Substantia nigra (tissue), 51 donors: ENCODE measurements at places on chromosomes 6 and 20.

- no peak for DNase-seq
These were observed 142.3 kb upstream of the SLC22A16 start for GRCh38 chr6:110618591-110619267.

DNA sequence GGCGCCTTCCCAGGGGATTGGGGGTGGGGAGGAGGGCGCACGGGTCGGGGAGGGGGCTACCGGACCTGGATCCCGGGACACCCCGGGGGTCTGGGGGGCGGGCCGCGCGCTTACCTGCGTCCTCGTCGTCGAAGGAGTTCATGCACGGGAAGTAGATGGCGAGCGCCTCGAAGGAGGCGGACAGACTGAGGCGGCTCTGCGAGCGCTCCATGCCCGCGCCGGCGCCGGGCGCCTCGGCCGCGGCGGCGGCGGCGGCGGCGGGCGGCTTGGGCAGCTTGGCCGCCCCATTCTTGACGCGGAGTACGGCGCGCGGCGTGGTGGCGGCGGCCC, 320 bp downstream of the RIMS4 start:
- no peak for DNase-seq

- no peak for DNase-seq
These were observed 22.5 kb downstream of the SHLD1 start for GRCh38 chr20:5772704-5773103.

DNA sequence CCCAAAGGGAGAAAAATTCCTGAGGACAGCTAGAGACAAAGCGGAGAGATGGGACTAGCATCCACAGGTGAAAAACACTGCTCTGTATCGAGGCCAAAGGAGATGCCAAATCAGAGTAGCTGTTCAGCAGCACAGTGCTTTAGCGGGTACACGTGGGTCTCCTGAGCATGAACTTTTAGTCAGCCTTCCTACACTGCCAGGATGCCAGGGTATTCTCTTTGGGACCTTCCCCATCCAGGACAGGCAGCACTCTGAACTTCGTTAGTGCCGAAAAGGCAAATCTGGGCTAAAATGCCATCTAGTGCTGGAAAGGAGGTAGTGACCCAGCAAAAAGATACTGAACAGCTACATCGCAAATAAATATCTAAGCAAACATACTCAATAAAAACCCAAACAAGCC, 64.9 kb downstream of the C6orf58 start:
- DNase-seq = no peak

- DNase-seq = no peak
These were observed 1.5 kb downstream of the COL12A1 start for GRCh38 chr6:75204217-75204958.

- DNase-seq = no peak
These were observed 53.2 kb downstream of the PDE7B start for GRCh38 chr6:135904666-135905065.

DNA sequence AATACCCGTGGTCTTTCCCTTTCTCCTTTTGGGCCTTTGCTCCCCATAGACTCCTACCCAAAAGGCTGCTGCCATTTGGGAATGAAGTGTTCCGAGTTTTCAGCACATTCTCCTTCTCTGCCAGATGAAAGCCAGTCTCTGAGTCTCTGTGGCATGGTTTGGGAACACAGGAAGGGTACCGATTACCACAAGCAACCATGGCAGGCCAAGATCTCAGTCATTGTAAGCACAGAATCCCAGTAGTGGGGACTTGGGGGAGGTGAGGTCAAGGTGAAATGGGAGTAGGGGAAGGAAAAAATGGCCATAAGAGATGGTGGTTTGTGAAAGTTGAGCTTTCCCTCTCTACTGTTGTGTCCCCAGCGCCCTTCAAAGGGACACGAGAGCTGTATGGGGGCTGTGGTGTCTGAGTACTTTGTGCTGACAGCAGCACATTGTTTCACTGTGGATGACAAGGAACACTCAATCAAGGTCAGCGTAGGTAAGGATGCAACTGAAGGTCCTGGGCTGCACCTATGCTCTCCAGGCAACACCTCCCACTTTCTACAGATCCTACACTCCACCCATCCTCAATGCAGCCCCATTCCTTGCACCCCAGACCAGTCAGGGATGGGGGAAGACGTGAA, 4.1 kb downstream of the CFB start:
- no peak for DNase-seq

GRCh38 chr6:167700199-167700598, 126.5 kb upstream of the AFDN start:
- no peak for DNase-seq

GRCh38 chr6:53815381-53816119, 20.7 kb downstream of the LRRC1 start:
- DNase-seq = no peak

- no peak for DNase-seq
These were observed 170.9 kb downstream of the PHF3 start for GRCh38 chr6:63806573-63806913.

- DNase-seq = no peak
These were observed 18.7 kb upstream of the CTAGE9 start for GRCh38 chr6:131729550-131729949.

DNA sequence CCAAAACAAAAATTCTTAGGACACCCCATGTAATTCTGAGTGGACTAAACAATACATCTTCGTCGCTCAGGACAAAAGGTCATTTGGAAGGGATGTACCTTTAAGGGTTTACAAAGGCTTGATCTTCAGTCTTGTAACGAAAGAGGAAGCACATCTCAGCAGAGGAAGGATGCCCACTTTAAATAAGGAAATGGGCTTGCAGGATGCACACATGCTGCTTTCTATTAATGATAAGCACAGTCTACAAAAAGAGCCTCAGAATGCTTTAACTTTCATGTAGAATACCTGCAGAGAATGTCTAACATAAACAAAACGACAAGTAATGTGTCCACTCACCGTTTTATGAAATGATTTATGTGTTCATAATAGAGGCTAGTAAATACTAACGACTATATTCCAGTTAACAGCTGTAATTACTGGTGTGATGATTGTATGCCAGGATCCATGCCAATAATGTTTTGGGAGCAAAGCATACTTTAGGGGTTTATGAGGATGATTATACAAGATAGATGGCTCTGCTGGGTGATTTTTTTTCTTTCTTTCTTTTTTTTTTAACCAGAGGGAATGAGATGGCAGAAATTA, 216.9 kb downstream of the GMDS start:
- DNase-seq = no peak

DNA sequence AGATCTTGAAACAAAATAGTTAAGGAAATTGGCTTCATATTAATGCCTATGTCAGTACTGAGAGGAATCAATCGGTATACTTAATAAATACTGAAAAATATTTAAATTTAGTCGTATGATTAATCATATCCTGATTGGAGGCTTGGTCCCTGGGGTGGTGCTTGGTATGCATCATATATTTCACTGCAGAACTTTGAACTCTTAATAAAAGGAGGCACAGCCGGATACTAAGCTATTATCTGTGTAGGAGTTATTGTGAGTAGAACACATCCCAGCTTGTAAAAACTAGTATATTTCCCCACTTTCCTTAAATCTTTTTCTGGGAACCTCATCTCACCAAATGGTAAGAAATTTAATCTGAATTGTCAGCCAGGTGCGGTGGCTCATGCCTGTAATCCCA, 42.4 kb upstream of the SCAF8 start:
- DNase-seq = no peak

DNA sequence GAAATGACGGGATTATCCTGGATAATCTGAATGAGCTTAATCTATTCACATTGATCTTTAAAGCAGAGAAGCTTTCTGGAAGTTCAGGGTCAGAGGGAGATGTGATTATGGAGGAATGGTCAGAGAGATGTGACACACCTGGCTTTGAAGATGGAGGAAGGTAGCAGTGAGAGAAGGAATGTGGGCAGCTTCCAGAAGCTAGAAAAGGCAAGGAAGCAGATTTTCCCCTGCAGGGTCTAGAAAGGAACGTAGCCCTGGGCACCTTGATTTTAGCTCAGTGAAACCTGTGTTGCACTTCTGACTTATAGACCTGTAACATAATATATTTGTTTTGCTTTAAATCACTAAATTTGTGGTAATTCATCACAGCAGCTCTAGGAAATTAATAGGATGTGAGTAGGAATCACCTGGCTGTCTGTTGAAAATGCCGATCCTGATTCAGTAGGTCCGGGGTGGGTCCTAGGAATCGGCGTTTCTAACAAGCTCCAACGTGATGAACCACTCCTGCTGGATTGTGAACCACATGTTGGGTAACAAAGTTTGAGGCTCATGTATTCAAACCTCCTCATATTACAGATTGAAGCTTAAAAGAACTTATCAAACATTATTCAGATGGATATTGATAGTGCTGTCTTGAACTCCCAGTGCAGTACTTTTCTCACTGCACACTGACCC, 157.0 kb downstream of the GJA1 start:
- no peak for DNase-seq

DNA sequence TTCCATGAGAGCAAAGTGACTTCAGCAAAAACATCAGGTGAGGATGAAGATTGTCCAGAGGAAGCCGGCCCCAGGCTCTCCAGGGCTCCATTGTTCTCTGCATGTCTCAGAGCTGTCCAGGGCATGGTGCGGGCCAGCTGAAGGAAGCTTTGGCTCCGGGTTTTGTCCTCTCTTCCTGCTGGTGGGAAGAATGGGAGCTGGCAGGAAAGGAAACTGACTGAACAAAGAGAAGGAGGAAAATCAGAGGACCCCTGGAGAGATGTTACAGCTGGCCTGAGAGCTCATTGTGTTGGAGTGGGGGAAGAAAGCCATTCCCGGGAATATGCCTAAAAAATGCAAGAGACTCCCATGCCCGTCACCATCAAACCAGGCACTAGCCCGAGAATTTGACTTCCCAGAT, 27.1 kb downstream of the PRND start:
- no peak for DNase-seq

- no peak for DNase-seq
These were observed 251.8 kb upstream of the CITED2 start for GRCh38 chr6:139625998-139626975.

DNA sequence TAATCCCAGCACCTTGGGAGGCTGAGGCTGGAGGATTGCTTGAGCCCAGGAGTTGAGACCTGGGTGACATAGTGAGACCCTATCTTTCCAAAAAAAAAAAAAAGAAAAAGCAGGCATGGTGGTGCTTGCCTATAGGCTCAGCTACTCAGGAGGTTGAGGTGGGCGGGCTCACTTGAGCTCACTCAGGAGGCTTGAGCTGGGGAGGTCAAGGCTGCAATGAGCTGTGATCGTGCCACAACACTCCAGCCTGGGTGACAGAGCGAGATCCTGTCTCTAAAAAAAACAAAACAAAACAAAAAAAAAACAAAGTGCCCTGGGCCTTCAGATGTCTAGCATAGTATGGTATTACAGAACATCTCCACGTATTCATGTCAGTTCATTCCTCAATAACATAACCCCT, 42.9 kb downstream of the ZFAND3 start:
- no peak for DNase-seq

- no peak for DNase-seq
These were observed 154.4 kb upstream of the SUPT3H start for GRCh38 chr6:45531999-45532595.

GRCh38 chr6:7419065-7419464, 29.5 kb downstream of the RIOK1 start:
- DNase-seq = no peak

GRCh38 chr6:17965397-17965796, 22.0 kb downstream of the KIF13A start:
- DNase-seq = no peak

DNA sequence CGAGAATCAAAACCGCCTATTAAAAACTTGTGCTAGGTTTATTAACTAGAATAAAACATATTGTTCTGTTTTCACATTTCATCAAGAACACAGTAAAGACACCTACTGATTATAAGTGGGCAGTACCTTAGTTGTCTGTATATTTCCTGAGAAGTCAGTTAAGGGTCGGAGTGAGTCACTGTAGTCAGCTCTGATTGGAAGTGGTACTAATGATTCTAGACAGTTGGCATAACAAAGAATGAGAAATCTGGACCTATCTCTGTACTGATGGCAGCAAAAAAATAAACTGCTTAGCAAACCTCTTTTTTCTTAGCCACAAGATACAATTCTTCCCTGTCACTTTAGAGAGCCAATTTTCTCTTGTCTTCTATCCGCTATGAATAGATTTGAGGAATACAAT, 387.3 kb upstream of the ADGRB3 start:
- no peak for DNase-seq

GRCh38 chr6:74720923-74721322, 484.9 kb downstream of the COL12A1 start:
- no peak for DNase-seq

- DNase-seq = no peak
These were observed 329.0 kb downstream of the GJA1 start for GRCh38 chr6:121764493-121764892.

DNA sequence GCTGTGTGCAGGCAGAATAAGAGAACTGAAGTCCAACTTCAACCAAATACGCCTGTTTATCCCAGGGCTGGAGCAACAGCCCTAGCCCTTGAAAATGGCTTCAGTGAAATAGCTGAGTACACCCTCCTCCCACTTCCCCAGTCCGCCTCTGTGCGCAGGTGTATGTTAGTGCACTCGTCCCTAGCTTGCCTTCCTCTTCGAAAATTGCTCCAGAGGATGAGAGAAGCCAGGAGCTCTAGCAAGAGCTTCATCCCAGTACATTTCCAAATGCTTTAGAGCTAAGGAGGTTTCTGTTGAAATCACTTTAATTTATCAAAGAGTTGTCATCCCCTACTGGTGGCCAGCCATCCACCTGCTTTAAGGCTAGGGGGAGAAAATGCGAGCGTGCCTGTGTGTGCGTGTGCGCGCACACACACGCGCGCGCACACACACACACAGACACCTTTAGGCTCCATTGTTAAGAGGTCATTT, 5.4 kb upstream of the POU3F2 start:
- no peak for DNase-seq

DNA sequence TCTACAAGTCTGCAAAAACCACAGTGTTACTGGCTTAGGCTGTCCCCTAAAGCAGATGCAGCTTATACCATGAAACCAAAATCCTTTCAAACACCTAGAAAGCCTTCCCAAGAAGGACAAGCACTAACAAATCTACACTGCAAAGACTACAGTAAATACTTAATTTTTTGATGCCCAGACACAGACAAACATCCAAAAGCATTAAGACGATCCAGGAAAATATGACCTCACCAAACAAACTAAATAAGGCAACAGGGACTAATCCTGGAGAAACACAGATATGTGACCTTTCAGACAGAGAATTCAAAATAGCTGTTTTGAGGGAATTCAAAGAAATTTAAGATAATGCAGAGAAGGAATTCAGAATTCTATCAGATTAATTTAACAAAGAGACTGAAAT, 423.5 kb downstream of the COL12A1 start:
- no peak for DNase-seq

GRCh38 chr6:45566882-45567281, 189.1 kb upstream of the SUPT3H start:
- no peak for DNase-seq

- DNase-seq = no peak
These were observed 39.6 kb downstream of the SUMO4 start for GRCh38 chr6:149439626-149440025.

DNA sequence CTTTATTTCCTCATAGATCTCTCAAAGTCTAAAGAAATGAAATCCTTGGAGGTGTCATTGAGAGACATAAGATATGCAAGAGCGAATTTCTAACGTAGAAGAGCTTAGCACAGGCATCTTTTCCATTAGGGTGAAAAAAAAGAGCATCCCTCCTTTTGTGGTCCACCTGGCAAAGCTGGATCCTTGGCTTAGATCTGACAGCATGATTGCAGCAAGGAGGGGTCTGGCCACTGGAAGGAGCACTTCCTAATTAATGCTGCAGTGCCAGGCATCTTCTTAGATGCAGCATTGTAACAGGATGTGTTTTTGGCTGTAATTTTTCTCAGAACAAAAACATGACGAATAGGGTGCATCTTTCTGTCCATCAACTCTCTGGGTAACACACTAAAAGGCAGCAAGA, 60.1 kb upstream of the TFAP2D start:
- no peak for DNase-seq

- no peak for DNase-seq
These were observed 533 bp upstream of the CRYBG1 start for GRCh38 chr6:106359959-106360409.
